Central memory CD4-positive, alpha-beta T cell (primary cell): ENCODE measurements at places on chromosomes 3 and 15.

DNA sequence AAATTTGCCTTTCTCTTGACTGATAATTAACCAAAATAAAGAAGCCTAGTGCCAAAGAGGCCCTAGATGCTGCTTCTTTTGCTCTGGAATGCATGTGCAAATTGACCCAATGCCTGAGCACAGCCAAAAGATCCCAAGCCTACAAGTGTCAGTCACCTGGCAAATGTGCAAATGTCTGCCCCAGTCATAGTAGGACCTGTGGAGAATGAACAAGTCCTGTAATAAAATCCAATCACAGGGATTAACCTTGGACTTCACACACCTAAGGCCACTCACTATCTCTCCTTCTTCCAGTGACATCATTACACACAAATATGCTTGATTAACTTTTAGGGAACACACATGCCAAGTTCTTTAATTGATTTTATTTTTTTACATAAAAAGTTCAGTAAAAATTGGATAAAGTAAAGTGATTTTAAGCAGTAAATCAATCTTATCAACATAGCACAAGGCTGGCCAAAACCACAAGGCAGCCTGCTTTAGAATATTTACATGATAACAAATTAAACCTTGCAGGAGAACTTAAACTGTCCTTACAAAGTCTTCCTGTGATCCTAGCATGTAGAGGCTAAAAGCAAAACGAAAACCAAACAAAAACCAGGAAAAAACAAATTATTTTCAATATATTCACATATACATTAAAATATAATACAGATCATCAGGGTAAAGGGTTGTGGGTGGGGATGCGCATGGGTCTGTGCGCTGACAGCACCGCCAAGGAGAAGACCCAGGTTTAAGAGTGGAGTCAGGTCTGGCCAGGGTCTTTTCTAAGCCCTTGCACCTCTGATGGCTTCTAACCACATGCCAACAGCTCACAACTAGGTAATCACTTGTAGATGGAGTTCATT lies 36.8 kb downstream of the NBEAL2 start:
- DNase-seq, result no peak

DNA sequence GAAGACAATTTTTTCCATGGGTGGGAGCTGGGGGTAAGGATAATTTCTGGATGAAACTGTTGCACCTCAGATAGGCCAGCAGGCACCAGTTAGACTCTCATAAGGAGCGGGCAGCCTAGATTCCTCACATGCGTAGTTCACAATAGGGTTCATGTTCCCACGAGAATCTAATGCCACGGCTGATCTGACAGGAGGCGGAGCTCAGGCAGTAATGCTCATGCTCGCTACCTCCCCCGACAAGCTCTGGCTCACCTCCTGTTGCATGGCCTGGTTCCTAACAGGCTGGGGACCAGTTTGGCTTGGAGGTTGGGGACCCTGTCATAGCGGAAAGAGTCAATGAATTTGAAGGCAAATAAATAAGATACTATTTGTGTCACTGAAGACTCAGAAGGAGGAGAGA lies 105.5 kb downstream of the PLD1 start:
- no peak for DNase-seq

GRCh38 chr3:94909726-94910125 lies 846.9 kb downstream of the NSUN3 start:
- no peak for DNase-seq

DNA sequence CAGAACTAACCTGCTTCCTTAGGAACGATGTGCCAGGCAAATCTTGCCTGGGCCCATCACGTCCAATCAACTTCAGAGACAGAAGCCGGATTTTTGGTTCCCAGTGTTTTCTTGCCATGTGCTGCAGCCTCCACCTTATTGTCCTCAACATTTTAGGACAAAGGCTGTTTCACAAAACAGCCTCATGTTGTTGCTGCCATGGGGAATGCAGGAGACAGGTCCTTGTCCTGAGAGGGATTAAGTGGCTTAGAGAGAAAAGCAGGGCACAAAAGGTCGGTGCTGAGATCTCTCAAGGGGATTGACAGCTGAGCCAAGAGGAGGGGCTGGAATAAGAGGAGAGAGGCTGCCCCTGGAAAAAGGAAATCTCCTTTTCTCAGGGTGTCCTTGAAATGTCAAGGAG lies 11.3 kb upstream of the NMNAT3 start:
- no peak for DNase-seq

GRCh38 chr3:3087279-3087678 lies 22.9 kb downstream of the IL5RA start:
- DNase-seq, result no peak

GRCh38 chr3:182570946-182571594 lies 222.2 kb upstream of the ATP11B start:
- DNase-seq, result no peak

DNA sequence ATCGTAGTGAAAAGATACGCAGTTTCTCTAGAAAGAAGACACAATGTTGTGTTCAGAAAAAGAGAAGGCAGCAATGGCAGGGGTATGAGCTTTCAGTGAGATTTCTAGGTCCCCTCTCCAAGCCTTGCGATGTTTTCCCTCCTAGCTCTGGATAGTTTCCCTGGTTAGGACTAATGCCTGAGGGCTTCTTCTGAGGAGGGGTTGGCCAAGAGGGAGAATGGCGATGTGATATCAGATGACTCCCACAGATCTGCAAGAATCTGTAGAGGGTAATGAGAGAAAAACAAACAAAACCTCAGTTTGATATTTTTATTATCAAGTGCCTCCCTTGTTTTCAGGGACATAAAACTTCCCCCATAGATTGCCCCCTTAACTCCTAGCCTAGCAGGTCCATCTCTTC lies 4.1 kb upstream of the CLDN1 start:
- DNase-seq, result no peak

GRCh38 chr3:156536524-156537316 lies 18.2 kb downstream of the SSR3 start:
- no peak for DNase-seq

DNA sequence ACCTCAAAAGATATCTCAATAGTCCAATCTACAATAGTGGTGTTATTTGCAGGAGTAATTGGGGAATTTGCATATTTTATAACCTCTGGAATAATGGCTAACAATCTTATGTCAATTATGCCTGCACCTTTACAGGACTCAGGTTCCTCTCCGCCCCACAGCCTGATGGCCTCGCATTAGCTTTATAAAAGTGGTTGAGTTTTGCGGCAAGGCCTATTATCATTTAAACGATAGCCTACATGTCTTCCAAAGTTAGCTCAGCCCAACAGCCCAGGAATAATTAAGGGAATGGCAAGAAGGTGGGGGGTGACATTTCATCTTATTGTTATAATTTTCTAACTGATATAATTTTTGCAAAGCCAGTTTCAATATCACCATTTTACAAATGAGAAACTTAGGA lies 97.3 kb downstream of the RTP4 start:
- DNase-seq, result no peak

DNA sequence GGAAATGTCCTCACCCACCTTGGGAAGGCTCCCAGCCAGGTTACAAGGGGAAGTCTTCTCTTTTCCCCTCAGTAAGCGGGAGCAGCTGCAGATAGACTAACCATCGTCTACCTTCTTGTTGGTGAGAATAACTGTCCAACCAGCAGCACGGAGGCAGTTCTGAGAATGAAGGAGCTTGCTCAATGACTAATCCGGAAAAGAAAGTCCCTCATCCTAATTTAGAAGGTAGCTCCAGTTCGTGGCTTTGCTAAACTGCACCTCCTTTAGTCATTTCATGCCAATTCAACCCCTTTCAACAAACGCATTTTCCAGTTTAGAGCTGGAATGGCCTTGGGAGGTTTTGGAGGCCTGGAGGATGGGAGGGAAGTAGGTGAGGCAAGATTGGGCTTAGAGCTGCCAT lies 527.4 kb upstream of the PROK2 start:
- DNase-seq, result no peak
